ENCODE measurements at places on chromosomes 13 and 19. TPM values are rescaled to one million over a fixed set of nuclear protein-coding genes. Genes with fewer than 3 reads are reported as not detected.

- DNase-seq = no peak
These were observed 248.7 kb downstream of the EFNB2 start for GRCh38 chr13:106286811-106287210.

- DNase-seq = no peak
These were observed 4.9 kb downstream of the AP1M1 start for GRCh38 chr19:16202320-16203255.

GRCh38 chr13:96700657-96701056 lies 293.6 kb downstream of the OXGR1 start:
- no peak for DNase-seq

DNA sequence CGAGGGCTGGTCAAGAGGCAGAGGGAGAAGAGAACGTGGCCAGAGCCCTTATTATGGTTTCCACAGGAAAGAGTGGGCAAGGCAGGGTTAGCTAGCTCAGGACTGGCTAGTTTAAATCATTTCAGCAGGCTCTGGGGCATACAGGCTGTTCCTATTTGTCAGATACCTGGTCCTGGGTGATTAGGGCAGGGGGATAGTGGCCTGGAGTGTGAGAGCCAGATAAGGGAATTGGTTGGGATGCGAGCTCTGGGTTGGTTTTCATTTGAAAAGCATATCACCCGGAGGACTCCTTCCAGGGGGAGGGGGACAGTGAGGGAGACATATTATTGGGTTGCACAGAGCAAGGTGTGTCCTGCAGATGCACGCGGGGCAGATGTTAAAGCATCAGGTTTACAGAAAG lies 75.3 kb upstream of the CLDN10 start:
- DNase-seq = no peak

DNA sequence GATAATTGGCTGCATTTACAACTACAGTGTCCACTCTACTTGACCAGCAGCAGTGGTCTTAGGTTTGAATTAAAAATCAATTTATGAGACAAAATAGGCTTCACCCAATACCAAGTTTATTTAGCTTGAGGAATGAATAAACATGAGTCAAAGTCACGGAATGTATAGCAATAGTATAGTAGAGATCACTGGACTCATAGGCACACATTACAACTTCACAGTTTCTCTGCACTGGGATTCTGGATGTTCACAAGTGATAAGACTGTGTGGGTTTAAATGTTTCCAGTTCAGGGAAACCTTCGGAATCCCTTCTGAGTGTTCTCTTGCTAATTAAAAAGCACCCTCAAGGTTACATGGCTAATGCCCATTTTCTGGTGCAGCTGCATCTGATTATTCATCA lies 1064.9 kb downstream of the SLITRK5 start:
- no peak for DNase-seq

DNA sequence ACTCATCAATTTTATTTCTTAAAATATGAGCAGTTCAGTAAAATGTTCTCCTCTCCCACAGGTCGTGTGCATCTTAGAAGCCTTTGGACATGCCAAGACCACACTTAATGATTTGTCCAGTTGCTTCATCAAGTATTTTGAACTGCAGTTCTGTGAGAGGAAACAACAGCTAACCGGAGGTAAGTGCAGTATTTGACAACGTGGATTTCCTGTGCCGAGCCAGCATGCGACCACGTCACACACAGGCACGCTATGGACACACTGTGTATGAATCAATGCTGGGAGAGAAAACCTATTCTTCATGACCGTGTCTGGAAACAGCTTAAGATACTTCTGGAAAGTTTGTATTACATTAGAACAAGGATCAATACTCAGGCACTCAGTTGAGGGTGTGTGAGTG lies 268.5 kb downstream of the MYO16 start:
- DNase-seq = no peak

DNA sequence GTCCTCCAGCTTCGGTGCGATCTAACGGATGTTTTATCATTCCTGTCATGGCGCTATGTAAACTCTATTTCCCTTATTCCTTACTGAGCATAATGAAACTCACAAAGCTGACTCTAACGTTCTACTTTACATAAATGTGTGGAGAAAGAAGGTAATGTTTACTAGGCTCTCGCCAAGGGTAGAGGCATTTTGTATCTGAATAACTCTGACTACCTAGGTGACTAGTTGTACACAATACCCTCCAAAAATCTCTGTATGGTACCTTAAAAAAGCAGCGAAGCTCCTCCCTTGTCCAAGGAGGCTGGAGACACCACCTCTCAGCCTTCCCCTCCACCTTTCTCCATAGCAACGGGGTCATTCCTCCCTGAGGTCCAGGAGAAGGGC lies 316 bp upstream of the ZNF530 start:
- DNase-seq = no peak

DNA sequence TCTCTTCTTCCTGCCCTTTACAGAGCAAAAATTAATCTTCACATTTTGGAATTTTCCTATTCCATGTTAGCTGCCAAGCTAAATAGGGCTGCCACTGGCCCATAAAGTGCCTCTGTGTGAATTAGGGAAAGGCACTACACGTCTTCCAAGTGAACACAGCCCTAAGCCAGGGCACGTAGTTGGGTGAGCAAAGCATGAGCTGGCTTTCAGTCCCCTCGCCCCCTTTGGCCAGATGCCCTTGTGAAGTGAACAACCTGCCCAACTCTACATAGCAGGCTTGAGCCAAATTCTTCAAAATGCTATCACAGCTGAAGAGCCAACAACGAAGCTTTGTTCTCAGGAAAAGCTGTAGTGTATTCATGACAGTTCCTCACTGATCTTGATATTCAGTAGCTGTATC lies 213.1 kb downstream of the OXGR1 start:
- no peak for DNase-seq

The C19orf85 gene
- total RNA-seq = not detected
